ENCODE measurements at places on chromosomes 5 and 9. TPM values are rescaled to one million over a fixed set of nuclear protein-coding genes. Genes with fewer than 3 reads are reported as not detected.

DNA sequence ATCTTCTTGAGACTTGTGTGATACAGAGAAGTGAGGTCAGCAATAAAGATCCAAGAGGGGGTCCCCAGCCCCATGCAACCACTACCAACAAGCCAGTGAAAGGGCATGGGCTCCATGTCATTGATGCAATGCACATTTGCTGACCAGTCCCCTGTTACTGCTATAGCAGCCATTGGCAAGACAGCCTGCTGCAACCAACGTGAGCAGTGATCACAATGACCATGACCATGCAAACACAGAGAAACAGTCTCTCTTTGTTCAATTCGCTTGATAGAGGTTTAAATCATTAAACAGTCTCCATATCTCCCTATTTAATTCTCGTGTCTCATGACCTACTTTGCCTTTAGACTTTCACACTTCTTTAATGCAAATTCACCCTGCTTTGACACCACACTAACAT is 30.0 kb upstream of the FOXB2 start:
- no peak overlapping the region for H3K27ac ChIP-seq
- no peaks in the 10 kb centered on the region for H3K4me1 ChIP-seq
- H3K36me3 ChIP-seq = no peaks in the 10 kb centered on the region

Gene PKD2L2
- polyA plus RNA-seq = not detected

GRCh38 chr9:94721754-94722153 is 4.7 kb upstream of the AOPEP start:
- no peak overlapping the region for H3K4me3 ChIP-seq
- peaks cover 4% of the 10 kb centered on the region for H3K4me1 ChIP-seq
- no peaks in the 10 kb centered on the region for H3K27me3 ChIP-seq
- H3K27ac ChIP-seq = no peak overlapping the region

Gene PCDHB11
- not detected for polyA plus RNA-seq

- H3K4me1 ChIP-seq = no peaks in the 10 kb centered on the region
- no peak for DNase-seq
- H3K4me3 ChIP-seq = no peak overlapping the region
- H3K27ac ChIP-seq = no peak overlapping the region
- H3K27me3 ChIP-seq = no peaks in the 10 kb centered on the region
Measured at GRCh38 chr9:87722393-87723088, 3.4 kb upstream of the CTSL start.
